ENCODE measurements at places on chromosomes 12 and 14.

DNA sequence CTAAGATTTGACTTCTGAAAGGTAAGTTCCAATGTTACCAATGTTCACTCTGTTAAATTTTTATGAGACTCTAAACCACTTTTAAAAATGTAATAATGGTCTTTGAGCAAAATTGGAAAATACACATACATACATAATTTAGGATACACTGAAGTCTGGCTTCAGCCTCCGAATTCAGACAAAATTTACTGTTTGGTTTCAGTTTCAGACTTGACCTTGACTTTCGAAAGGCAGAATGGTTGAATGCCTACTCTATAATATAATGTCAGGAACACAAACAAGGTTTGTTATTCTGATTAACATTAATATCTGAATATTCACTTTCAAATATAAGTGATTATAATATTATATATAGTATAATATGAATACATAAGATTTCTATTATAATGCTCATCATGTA lies 74.1 kb upstream of the KRAS start:
- DNase-seq = no peak

DNA sequence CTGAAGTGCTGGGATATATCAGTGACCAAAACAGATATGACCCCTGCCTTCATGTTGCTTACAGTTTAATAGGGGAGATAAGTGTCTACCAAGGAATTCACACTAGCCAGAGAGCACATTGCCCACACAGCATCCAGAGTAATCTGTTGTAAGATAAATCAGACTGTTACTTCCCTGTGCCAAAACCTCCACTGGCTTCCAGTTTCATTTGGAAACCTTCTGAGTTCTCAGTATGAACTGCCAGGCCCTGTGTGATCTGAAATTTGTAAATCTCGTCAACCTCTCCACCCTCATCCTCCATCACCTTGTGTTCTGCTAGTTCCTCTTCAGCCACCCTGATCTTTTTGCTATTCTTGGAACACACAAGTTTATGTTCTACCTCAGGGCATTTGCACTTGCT lies 154.7 kb downstream of the ETV6 start:
- no peak for DNase-seq

DNA sequence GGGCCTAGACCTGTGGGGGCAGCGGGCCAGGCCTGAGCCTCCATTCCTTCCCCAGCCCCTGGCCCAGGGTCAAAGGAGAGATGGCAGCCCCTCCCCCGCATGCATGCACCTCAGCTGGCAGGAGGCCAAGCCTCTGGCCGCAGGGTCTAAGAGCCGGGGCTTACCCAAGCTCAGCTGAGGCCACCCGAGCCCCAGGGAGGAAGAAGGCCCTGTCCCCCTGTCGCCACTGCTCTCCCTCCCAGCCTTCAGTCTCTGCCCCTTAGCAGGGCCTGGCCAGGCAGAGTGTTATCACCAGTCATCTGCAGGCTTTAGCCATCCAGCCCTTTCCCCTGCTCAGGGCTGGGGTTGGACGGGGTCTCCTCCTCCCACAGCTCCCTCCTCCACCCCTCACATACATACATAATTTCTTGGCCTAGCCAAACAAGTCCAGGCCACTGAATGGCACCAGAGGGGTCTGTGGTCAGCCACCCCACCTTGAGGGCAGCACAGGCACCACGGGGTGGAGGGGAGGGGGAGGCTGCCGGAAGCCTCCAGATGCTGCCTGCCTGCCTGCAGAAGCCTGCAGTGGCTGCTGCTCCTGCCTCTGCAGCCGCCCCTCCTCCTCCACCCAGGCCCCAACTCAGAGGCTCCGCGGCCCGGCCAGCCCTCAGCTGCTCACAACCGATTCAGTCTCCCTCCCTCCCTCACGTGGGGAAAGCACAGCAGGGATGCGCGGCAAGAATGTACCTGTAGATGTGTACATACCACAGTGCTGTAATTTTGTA lies 22.8 kb downstream of the RAB35 start:
- no peak for DNase-seq

DNA sequence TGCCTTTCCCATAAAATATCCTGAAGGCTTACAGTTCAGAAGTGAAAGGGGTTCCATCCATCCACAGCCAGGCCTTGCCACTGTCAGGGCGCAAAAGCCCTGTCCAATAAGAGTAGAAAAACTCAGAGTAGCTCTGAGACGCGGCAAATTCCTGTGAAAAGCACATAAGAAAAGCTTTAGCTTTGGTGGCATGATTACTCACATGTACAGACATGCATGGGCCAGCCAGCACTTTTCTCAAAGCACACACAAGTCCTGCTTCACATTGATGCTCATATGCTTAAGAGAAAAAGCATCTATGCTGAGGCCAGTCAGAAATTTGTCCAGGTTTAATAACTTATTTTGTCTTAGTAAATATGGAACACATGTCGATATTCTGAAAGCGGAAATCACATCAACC lies 25.5 kb downstream of the CLEC1A start:
- no peak for DNase-seq

GRCh38 chr12:128004383-128004938 lies 262.5 kb upstream of the TMEM132C start:
- no peak for DNase-seq

GRCh38 chr12:94603434-94604365 lies 46.7 kb downstream of the TMCC3 start:
- DNase-seq = peak; percentile 62

DNA sequence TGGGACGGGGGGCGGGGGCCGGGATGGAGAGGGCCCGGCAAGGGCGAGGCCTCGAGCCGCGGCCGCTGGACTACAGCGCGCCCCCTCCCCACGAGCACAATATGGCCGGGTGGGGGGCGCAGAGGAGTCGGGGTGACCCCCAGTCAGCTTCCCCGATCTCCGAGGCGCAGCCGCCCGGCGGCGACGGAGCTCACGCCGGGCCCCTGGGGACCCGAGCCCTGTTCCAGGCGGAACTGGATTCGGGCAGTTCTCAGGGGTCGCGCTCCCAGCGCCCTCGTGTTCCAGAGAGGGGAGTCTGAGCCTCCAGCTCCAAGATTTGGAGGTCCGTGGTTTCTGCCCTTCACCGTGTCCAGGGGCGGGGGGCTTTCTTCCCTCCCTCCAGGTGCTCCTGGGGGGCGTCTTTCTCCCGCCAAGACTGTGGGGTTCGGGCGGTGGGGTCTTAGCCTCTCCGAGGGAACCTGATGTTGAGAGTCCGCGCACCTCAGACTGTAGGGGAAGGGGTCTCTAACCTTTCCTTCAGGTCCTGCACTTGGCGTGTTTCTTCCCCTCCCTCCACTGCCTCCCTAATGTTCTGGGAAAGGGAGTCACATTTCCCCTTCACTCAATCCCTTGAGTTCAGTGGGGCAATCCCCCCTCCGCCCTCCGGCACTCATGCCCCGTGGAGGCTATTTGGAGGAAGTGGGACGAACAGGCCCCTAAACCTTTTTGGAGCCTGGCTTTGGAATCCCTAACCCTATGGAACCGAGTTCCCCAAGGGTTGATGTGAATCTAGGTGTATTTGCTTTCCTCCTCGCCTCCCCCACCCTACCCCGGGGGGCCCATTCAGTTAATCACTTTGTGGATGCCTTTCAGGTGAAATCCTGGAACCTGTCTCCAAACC lies 584 bp downstream of the ACVR1B start:
- DNase-seq = no peak

GRCh38 chr12:22935501-22935900 lies 310.5 kb downstream of the ETNK1 start:
- no peak for DNase-seq

- DNase-seq = no peak
These were observed 1054.3 kb downstream of the VRK1 start for GRCh38 chr14:97851428-97851995.

GRCh38 chr14:73935666-73936065 lies 14.2 kb downstream of the FAM161B start:
- DNase-seq = no peak

DNA sequence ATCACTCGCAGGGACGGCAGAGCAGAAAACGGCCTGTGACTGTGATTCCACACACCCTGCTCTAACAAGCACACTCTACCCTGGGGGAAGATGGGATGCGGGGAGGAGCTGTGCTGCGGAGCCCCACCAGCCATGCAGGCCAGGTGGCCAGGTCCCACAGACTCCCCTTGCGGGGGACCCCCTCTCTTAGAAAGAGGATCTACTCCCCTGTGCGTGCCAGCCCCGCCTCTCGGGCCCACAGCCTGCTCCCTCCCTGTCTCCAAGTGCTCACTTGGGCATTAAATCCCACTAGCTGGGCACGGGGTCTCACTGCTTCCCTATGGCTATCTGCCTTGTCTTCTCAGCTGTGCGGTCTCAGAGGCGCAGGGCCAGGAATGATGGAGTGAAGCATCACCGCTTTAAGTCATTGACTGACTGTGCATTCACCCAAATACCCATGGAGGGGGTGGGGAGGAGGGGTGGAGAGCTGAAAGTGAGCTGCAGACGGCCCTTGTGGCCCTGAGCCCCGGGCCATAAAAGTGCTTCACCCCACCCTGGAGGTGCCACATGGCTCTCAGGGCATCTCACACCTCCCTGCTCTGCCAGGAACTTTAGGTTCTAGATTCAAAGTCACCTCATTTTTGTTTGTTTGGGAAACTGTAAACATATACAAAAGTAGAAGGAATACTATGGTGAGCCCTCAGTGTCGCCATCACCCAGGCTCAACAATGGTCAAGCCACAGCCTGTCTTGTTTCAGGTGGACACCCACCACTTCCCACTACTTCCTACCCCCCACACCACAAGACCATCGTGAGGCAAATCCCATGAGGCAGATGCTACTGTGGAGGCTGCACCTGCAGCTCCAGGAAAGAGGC lies 9.4 kb downstream of the STX2 start:
- no peak for DNase-seq

DNA sequence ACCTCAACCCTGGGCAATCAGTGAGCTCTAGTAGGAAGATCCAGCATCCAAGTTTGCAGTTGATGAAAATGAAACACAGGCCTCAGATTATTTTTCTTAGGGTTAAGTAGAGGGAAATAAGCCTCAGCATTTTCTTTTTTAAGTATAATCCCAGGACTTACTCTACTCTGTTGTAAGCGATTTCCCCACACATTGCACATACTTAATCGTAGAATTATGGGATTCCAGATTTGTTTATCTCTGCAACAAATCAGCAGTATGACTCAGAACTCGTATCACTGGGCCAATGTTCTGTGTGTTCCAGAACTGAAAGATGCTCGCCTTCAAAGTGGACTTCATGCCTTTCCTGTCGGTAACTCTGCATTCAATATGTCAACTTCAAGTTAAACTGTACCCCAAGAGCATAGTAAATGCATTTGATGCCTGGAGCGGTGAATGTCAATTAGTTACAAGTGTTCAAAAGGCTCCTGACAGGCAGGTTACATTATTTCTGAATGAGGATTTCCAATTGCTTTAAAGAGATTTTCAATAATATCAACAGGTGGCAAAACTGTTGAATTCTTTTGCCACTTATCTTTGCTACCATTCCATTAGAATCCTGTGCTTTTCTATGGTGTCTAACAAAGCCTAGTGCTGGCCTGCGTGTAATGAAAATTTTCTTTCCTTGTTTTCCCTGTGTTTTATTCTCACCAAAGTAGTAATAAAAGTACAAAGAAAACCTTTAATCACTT lies 323.8 kb upstream of the SYT1 start:
- no peak for DNase-seq

DNA sequence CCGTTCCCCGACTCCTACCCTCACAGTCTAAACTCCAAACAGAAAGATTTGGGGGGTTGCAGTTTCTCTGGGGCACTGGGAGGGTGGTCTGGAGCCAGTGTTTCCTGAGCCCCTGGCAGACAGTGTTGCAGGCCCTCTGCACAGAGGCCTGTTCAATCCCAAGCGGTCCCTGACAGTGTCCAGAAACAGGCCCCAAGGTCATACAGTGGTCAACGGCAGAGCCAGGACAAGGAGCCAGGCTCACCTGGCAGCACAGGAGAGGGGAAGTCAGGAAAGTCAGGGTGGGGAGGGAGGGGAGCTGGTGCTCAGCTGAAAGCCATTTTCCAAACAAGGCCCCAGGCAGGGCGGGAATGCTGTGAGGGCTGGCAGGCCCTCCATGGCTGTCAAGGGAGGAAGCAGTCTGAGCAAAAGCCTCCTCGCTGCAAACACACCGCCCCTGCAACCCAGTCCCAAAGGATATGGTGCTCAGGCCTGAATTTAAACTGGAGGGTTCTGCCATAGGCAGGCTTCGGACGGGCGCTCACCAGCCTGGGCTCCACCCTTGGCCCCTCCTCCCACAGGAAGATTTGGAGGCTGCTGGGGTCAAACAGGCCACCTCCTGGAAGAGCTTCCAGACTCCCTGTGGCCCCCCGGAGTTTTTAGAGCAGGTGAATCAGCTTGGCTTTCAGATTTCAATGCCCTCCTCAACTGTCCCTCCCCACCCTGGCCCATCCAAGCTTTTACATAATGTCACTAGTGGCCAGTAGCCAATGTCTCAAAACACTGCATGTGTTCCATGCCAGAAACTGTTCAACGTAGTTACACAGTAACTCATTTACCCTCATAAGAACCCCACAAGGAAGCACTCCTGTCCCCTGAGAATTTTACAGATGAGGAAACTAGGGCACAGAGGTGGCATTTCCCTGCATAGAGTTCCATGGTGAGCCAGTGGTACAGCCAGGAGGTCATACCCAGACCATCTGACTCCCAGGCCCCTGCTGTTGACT lies 41.5 kb downstream of the CHGA start:
- DNase-seq = no peak

- DNase-seq = no peak
These were observed 5.1 kb upstream of the LTA4H start for GRCh38 chr12:96040305-96041133.

GRCh38 chr12:65634626-65635331 lies 189.5 kb upstream of the HMGA2 start:
- DNase-seq = no peak

- DNase-seq = no peak
These were observed 16.6 kb downstream of the NOXRED1 start for GRCh38 chr14:77406718-77407117.

DNA sequence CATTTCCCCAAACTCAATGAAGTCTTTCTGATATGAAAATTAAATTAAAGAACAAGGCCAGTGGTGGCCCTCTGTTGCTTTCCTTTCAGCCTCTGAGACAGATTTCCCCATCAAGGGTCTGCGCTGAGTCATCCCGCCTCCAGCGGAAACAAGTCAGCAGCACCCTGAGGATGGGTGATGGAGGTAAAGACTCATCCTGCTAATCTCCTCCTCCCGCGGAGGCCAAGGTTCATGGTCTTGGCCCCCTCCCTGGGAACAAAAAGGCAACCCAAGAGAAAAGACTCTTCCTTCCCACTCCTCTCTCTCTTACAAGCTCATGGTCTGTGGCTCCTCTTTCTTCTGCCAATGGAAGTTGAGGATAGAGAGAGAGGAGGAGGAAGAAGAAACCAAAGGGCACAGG lies 9.0 kb upstream of the NUMB start:
- peak; percentile 77 for DNase-seq

- DNase-seq = no peak
These were observed 2.1 kb downstream of the SLC6A12 start for GRCh38 chr12:211639-212414.

GRCh38 chr12:108131657-108132126 lies 2.6 kb downstream of the WSCD2 start:
- no peak for DNase-seq

DNA sequence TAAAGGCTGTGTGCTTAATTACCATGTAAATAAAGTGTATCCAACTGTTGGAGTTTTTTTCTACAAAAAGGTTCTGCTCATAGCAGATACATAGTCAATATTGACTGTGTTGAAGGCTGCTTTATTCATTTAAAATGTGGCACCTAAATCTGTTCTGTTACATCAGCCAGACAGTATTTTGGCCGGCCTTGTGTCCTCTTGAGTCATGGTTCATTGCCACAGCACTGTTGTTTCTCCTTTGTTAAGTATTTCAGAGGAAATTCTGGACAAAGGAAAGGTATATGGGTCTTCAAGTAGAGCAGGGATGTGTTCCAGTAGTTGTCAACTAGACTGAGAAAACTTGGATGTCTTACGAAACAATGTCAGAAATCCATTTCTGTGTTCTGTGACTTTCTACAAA lies 95.5 kb downstream of the SLC38A6 start:
- DNase-seq = no peak
